Trophoblast cell (in vitro differentiated cells and primary cell): ENCODE measurements at places on chromosomes 12 and 14.

DNA sequence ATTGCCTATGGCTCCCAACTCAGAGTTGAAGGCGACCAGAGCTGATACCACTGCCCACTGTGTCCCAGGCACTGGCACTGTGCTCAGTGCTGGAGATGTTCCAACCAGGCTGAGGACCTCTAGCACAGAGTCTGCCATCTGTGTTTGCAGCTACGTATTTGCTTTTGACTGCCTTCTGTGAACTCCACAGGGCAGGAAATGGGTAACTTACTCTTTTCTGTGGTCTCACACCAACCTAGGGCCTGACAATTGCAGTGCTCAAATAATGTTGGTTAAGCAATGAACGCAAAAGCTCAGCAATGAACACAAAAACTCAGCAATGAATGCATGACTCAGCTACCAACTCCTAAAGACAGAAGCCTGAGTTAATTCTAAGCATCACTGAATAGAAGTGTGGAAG, 202.8 kb downstream of the NUAK1 start:
- DNase-seq, result no peak
- peaks cover 25% of the 10 kb centered on the region for H3K4me1 ChIP-seq

- H3K27ac ChIP-seq, result no peak overlapping the region
- no peaks in the 10 kb centered on the region for H3K36me3 ChIP-seq
- H3K4me1 ChIP-seq, result no peaks in the 10 kb centered on the region
- H3K4me3 ChIP-seq, result no peak overlapping the region
- H3K27me3 ChIP-seq, result no peaks in the 10 kb centered on the region
- DNase-seq, result no peak
These were observed 213.1 kb downstream of the PTPRO start for GRCh38 chr12:15535352-15535781.

- H3K36me3 ChIP-seq, result no peaks in the 10 kb centered on the region
- no peaks in the 10 kb centered on the region for H3K27me3 ChIP-seq
- H3K4me1 ChIP-seq, result no peaks in the 10 kb centered on the region
- no peak for DNase-seq
- no peak overlapping the region for H3K4me3 ChIP-seq
- no peak overlapping the region for H3K27ac ChIP-seq
These were observed 286.3 kb downstream of the RPAP3 start for GRCh38 chr12:47419497-47419896.

DNA sequence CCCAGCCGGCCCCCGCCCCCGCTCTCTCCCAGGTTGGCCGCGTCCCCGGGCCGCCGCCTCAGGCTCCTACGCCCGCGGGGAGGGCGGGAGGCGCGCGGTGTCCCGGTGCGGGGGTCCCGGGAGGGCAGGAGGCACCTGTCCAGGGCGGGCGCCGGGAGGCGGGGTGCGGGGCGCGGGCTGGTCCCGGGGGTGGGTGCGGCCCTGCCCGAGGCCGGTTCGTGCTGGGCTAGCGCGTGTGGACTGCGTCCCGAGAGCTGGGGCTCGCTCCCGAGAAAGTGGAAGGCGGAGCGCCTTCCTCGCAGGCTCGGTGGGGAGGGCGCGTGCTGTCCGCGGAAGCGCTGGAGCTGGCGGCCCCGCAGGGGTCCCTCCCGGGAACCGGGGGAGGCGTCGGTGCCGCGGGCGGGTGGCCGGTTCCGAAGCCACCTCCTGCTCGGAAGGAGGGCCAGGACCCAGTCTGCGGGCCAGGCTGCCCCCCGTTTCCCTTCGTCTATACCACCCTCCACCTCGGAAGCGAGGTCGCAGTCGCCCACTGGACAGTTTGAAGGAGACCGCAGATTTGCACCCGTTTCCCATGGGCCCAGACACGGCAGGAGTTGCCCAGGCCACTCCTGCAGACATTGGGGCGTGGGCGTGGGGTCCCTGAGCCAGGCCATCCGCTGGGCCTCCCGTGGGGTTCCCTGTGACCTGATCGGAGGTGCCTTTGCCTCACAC, 636 bp downstream of the ZFYVE21 start:
- H3K27me3 ChIP-seq, result no peaks in the 10 kb centered on the region
- no peak overlapping the region for H3K27ac ChIP-seq
- peaks cover 18% of the 10 kb centered on the region for H3K4me1 ChIP-seq
- H3K4me3 ChIP-seq, result peak overlapping the region; percentile 97
- DNase-seq, result no peak
- H3K36me3 ChIP-seq, result peaks cover 7% of the 10 kb centered on the region

GRCh38 chr14:74763803-74764531, 851 bp downstream of the YLPM1 start:
- H3K27me3 ChIP-seq, result no peaks in the 10 kb centered on the region
- H3K4me1 ChIP-seq, result no peaks in the 10 kb centered on the region
- H3K36me3 ChIP-seq, result no peaks in the 10 kb centered on the region
- no peak overlapping the region for H3K27ac ChIP-seq
- DNase-seq, result peak; percentile 20

DNA sequence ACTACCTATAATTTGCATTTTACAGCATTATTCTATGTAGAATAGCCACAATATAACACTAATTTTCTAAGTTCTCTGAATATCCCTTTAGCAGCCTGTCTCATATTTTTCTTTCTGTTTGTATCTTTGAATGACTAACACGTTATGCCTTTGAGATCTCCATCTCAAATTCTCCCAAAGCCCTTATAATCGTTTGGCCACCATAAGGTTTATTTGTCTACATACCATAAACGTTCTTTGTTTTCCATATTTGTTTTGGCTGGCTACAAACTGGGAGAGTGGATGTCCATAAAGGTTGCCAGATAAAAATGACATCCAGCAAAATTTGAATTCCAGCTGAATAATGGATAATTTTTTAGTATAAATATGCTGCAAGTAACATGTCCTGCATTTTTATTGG, 203.7 kb downstream of the STXBP6 start:
- H3K4me1 ChIP-seq, result no peaks in the 10 kb centered on the region
- no peak overlapping the region for H3K27ac ChIP-seq
- H3K4me3 ChIP-seq, result no peak overlapping the region
- DNase-seq, result no peak

- H3K27ac ChIP-seq, result no peak overlapping the region
- H3K27me3 ChIP-seq, result no peaks in the 10 kb centered on the region
- H3K4me3 ChIP-seq, result no peak overlapping the region
- DNase-seq, result no peak
- H3K4me1 ChIP-seq, result peaks cover 7% of the 10 kb centered on the region
These were observed 1.9 kb upstream of the BICD1 start for GRCh38 chr12:32104572-32105355.

GRCh38 chr12:107509421-107509820, 176.2 kb upstream of the PWP1 start:
- no peak for DNase-seq
- no peak overlapping the region for H3K4me3 ChIP-seq
- H3K4me1 ChIP-seq, result no peaks in the 10 kb centered on the region
- no peaks in the 10 kb centered on the region for H3K27me3 ChIP-seq
- H3K36me3 ChIP-seq, result no peaks in the 10 kb centered on the region

DNA sequence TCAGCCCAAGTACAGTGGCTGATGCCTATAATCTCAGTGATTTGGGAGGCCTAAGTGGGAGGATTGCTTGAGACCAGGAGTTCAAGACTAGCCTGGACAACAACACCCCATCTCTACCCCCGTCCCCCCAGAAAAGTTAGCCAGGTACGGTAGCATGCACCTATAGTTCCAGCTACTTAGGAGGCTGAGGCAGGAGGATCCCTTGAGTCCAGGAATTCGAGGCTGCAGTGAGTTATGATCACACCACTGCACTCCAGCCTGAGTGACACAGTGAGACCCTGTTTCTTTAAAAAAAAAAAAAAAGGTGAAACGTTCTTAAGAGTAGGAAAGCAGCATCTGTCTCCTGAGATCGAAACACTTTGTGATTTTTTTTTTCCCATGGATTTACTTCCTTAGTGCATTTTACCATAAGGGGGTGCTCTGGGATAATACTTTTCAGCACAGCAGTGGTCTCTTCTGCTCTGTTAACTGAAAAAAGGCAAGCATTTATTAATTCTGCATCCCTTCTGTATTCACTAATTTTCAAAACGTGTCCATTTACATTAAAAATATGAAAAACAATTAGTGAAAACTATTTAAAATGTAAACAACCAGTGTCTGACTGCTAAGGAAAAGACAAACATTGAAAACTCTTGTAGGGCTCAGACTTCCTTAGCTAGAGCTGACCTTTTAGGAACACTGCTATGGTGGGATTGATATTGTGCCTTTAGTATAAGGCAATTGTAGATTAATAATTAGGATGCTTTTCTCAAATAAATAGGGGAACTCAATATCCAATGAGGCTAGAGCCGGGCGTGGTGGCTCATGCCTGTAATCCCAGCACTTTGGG, 31.2 kb upstream of the USP44 start:
- H3K36me3 ChIP-seq, result no peaks in the 10 kb centered on the region
- H3K4me1 ChIP-seq, result no peaks in the 10 kb centered on the region

GRCh38 chr12:46908236-46908935, 82.6 kb upstream of the SLC38A4 start:
- H3K27ac ChIP-seq, result peak overlapping the region; percentile 71
- H3K36me3 ChIP-seq, result no peaks in the 10 kb centered on the region
- peaks cover 21% of the 10 kb centered on the region for H3K4me1 ChIP-seq
- DNase-seq, result peak; percentile 18
- no peak overlapping the region for H3K4me3 ChIP-seq
- no peaks in the 10 kb centered on the region for H3K27me3 ChIP-seq

GRCh38 chr12:27915021-27915420, 57.5 kb downstream of the PTHLH start:
- no peak overlapping the region for H3K27ac ChIP-seq
- DNase-seq, result no peak
- no peaks in the 10 kb centered on the region for H3K27me3 ChIP-seq

DNA sequence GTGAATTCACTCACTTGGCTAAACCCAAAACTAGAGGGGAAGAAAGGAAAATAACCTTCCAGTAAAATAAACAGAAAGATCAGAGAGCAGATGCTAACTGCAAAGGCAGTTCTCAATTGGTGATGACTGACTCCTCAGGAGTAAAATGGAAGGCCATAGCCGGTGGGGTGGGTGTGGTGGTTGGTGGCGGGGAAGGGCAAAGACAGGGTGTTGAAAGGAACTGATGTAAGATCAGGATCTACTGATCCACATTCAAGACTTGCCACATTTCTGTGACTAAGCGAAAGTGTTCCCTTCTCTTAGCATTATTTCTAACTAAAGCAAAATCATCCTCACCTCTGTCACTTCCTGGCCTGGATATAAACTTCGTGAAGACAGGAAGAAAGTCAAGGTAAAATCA, 26.3 kb upstream of the TC2N start:
- no peak overlapping the region for H3K27ac ChIP-seq
- H3K27me3 ChIP-seq, result no peaks in the 10 kb centered on the region
- no peaks in the 10 kb centered on the region for H3K36me3 ChIP-seq
- no peak for DNase-seq
- H3K4me3 ChIP-seq, result no peak overlapping the region
- H3K4me1 ChIP-seq, result peaks cover 1% of the 10 kb centered on the region

DNA sequence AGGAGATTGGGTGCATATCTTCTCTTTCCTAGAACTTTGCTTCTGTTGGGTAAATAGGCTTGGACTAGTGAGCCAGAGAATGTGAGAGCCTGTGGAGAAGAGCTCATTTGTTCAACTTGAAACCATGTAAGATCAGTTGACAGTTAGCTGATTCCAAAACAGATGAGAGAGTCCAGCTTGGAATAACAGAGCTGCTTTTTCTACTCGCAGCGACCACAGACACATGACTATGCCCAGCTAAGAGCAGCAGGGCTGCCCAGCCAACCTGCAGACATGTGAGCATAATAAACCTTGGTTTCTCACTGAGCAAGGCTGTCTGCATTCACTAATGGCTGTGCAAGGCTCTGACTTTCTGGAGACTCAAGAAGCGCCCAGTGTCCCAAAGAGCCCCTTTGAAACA, 209.2 kb downstream of the C12orf75 start:
- H3K4me3 ChIP-seq, result no peak overlapping the region
- no peak for DNase-seq
- no peaks in the 10 kb centered on the region for H3K27me3 ChIP-seq
- H3K36me3 ChIP-seq, result no peaks in the 10 kb centered on the region
- no peak overlapping the region for H3K27ac ChIP-seq
